Stimulated activated CD4-positive, alpha-beta T cell treated with anti-CD3 and anti-CD28 coated beads, Interleukin-2, amount 100 ng/mL, for 24 hours (primary cell): ENCODE measurements at places on chromosomes 5 and 9.
A peak's percentile ranks its signal among the peaks of the same experiment; 100 is the strongest.

DNA sequence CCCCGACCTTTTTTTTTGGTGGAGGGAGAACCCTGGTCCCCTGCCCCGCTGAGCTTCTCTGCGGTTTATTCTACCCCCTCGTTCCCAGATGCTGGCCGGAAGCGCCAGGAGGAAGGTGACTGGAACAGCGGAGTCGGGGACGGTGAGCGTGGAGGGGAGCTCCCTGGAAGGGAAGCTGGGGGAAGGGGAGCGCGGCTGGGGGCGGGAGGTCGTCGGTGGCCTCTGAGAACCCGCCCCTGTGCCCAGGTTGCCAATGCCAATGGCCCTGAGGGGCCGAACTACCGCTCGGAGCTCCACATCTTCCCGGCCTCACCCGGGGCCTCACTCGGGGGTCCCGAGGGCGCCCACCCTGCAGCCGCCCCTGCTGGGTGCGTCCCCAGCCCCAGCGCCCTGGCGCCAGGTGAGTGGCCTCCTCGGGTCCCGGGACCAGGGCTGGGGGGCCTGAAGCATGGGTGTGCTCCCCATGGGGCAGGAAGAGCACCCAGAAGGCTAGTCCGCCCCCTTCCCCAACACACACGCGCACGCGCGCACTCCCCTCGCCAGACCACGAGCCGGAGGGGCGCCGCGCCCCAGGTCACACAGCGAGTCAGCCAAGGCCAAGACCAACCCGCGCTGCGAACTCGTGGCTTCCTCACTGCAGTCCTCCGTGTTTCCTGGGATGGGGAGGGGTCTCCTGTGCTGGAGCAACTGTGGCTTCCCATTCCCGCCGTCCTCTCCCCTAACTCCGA, 10.6 kb downstream of the MYOZ3 start:
- DNase-seq: no peak

DNA sequence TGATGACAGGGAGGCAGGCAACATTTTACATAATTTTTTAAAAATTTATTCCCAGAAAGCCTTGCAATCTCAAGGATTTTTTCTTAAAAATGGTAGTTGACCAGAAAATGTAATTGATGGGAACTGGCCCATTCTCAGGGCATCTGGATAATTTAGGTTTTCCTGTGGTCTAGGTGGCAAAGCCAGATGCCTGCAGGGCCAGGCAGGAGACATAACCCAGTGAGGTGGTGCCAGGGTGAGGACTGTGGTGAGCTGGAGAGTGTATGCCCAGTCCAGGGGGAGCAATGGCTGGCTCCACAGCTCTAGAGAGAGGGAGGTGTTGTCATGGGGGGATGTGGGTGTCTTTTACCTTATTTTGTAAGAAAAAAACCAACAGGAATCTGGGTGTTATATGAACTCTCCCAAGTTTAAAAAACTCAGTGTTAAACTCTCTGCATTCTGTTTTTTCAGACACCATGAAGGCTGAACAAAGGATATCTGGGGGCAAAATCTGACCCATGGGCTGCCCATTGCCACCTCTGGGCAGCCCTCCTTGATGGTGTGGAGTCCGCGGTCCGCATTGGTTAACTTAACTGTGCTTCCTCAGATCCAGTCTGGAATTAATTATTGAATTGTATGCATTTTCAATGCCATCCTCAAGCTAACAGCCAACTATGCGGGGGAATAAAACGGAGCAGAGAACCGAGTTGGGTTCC, 43.9 kb downstream of the BOD1 start:
- DNase-seq: no peak

DNA sequence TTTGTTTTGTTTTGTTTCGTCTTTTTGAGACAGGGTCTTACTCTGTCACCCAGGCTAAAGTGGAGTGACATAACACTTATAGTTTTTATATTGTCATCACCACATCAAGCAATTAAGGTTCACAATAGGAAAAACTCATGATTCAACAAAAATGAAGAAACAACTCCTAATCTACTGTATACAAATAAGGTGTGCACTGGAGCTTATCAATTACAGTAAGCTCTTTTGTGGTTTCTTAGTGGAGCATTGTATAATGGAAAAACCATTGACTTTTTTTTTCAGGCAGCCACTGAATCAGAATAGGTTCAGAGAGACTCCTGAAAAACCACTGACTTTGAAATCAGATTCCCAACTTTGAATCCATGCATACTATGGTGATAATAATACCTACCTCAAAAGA, 10.8 kb upstream of the PLIN2 start:
- no peak for DNase-seq

GRCh38 chr9:89759572-89759971, 154.8 kb downstream of the GADD45G start:
- no peak for DNase-seq

GRCh38 chr9:8136477-8136876, 336.9 kb upstream of the DMAC1 start:
- no peak for DNase-seq

DNA sequence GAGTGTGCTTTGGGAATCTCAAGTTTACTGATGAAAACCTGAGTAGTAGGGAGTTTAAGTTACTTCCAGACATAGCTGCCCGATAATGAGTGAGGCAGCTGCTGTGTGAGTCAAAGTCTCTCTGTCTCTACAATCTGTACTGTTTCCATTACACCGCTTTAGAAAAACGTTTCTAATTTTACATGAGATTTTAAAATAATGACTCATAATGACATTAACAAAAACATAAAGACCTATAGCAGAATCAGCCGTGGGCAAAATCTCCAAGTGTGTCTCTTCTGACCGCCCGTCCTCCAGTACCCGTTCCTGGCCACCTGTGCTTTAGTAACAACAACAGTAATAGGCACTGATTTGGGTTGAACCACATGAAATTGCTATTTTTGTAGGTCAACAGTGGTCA, 69.6 kb upstream of the PRRC1 start:
- no peak for DNase-seq

GRCh38 chr9:133408042-133408441, 9.8 kb downstream of the REXO4 start:
- DNase-seq: no peak

DNA sequence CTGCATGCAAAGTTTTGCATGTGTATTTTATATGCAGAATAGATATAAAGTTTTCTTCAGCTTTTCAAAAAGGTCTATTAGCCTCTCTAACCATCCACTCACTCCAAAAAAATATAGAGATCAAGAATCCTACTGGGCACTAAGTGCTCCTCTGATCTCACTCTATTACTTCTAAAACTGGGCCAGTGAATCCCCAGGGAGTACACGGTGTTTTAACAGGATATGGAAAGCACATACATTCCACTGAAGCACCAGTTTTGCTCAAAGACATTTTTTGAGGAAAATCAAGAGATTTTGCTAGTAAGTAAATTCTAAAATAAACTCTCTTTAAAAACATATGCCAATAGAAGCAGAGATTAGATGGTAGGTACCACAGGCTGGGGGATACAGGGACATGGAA, 95.2 kb downstream of the DEPDC1B start:
- DNase-seq: no peak

- DNase-seq: no peak
Observed at GRCh38 chr9:25658571-25658970, 19.7 kb downstream of the TUSC1 start.

DNA sequence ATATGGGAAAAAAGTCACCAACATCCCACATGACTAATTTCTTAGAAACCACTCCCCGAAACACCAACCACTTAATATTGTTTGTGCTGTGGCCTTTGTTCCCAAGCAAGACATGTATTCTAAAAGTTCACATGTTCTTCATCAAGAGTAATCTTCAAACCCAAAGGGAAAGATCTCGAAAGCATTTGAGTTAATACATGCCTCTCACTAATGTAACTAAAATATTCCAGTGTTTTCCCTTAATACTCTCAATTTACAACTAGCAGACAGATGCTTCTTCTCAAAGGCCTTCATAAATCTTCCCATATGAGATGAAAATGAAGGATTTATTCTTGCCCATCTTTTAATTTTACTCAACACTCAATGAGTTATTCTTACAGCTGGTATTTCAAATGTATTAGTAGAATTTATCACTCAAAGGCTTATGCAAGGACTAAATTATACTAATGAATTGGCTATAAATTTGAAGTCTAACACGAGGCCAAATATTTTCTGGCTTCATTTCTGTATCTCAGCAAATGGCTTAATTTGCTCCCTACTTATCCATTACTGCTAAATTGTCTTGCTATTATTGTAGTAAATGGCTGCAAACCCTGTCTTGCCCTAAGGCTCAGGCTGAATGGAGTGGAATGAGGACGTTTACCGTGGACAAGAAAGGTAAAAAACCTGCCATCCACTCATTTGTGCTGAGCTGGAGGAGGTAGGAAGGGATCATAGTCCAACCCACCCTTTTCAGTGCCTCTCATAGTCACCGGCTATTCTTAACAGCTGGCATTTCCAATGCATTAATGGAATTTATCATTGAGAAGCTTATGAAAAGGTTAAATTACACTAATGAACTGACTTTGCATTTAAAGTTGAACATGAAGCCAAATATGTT, 474.4 kb downstream of the RASEF start:
- no peak for DNase-seq

DNA sequence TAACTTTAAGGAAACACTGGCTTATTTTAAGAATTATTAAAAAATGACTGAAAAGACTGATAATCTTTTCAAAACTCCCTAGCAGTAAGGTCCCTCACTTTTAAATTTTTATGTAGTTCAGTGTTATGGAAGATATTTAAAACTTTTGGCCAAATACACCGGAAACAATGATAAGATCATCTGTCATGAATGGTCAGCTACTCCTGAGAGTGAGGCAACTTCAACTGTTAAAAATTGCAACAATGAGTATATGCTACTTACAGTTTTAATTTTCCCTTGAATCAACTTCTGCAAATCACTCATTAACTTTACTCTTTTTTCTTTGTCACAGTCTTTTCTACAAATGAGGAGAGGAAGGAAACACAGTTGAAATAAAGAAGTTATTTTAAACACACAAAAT, 10.8 kb downstream of the PUM3 start:
- no peak for DNase-seq

- DNase-seq: no peak
Observed at GRCh38 chr9:104905931-104906330, 22.0 kb downstream of the ABCA1 start.

- DNase-seq: no peak
Observed at GRCh38 chr5:133531178-133531577, 81.2 kb downstream of the FSTL4 start.

DNA sequence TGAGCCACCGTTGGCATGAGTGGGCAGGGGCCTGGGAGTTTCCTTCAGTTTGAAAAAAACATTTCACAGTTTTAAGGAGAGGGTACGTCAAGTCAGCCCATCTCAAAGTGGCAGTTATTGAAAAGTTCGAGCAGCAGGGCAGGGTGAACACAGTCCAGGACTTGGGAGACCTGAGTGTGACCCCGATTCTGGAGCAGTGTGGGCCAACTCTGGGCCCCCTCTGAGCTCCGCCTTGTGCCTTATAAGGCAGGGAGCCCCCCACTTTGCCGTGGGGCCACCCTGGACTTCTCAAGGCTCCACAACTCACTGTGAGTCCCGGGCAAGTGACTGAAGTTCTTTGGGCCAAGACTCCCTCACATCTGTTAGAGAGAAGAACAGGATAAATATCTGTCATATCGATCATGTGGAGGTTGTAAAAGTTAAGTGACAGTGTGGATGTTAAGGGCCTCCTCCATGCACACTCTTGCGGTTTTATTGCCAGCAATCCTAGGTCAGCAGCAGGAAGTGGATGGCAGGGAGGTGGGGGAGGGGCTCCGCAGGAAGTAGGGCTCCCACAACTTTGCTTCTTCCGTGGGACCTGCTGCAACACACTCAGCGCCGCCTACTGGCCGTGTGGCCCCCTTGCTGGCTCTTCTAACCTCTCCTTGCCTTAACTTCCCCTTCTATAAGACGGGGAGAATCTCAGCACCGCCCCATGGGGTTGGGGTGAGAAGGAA, 38.4 kb downstream of the HRH2 start:
- DNase-seq: peak; percentile 88

- DNase-seq: no peak
Observed at GRCh38 chr9:83154087-83154736, 91.3 kb upstream of the RASEF start.

DNA sequence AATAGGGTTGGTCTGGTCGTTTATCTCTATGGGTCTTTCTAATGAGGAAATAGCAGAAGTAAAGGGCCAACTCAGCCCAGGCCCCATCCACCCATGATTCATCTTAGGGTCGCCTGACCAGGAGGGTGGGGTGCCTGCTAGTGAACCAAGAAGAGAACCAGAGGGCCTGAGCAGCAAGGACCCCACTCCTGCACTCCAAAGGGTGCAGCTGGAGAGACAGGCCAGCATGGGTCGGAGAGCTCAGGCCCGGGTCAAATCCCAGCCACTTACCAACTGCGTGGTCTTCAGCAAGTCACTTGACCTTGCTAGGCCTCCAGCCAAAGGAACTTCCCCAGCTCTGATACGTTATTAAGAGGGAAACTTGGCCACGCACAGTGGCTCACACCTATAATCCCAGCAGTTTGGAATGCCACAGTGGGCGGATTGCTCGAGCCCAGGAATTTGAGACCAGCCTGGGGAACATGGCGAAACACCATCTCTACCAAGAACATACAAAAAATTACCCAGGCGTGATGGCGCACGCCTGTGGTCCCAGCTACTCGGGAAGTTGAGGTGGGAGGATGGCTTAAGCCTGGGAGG, 4.3 kb downstream of the BBLN start:
- no peak for DNase-seq

- DNase-seq: no peak
Observed at GRCh38 chr5:10424124-10424731, 17.5 kb upstream of the ROPN1L start.

DNA sequence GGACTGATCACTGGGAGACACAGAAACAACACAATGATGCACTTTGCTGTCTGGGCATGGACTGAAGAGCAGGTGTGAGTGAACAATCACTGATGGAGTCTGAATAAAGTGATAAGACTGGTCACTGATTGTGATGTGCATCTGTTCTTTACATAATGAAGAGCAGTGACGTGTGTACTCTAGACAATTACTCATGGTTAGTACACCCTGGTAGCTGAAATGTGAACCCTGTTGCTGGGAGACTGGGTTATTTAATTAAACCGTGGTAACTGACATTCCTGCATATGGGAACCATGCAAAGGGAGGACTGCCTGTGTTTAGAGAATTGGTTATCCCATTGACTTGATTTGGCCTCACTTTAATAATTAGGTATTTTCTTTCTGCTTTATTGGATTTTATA, 202.9 kb downstream of the NR2F1-AS1 start:
- DNase-seq: no peak

DNA sequence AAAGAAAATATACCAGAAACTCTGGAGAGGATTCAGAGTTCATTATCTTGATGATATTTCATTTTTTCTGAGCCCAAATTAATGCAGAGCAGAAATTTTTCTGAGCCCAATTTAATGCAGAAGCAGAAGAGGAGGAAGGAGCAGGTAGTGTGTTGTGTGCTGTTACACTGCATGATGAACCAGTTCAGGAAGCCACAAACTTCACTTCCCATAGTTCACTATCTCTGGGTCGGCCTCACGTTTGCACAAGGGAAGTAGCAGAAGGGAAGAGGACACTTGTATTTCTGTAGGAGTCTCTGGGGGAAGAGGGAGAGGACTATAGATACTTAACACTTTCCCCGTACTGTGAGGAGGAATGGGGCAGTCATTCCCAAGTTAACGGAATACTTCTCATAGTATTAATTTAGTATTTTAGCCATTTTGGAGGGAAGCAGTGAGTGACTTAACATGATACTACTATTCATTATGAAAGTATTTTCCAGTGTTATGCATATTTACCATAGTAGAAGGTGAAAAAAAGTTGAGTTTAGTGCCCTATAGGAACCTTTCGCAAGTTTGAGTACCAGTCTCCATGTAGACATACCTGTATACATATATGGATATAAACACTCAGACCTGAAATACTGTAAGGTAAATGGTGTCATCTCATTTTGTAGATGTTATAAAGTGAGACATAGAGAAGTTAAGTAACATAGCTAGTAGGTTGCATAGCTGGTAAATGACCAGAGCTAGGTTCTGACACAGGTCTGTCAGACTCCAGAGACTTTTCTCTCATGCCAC, 30.0 kb downstream of the XPA start:
- DNase-seq: no peak

GRCh38 chr5:158117467-158118160, 258.7 kb upstream of the CLINT1 start:
- no peak for DNase-seq
